ENCODE measurements at places on chromosomes 1 and 21.

- DNase-seq, result no peak
These were observed 16.2 kb downstream of the CD34 start for GRCh38 chr1:207894704-207895103.

- DNase-seq, result no peak
These were observed 2.7 kb upstream of the SSX2IP start for GRCh38 chr1:84693005-84693404.

GRCh38 chr1:55386456-55386855 lies 171.3 kb upstream of the USP24 start:
- DNase-seq, result no peak

DNA sequence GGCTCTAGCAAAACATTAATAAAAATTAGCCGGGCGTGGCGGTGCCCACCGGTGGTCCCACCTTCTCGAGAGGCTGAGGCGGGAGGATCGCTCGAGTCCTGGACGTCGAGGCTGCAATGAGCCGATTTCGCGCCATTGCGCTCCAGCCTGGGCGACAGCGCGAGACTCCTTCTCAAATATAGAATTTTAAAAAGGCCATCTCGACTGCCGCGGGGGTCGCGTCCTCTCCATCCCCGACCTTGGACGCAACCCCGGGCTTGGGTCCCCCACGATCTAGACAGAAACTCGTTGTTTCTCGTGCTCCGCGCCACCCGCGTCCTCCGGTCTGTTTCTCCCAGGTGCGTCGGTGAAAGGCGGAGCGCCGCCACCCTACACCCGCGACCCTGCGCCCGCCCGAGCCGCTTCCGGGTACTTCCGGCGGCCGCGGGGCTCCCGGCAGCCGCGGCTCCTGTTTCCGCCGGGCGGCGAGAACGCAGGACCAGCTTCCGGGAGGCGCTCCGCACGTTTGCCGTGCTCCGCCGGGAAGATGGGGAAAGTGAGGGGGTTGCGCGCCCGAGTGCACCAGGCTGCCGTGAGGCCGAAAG lies at the start of gene SLX9:
TSS of gene SLX9 (plus strand) at position 498 of the 584 bp plus-strand sequence. CDS start at position 527, 29 bp downstream.
- peak; percentile 64 for DNase-seq

DNA sequence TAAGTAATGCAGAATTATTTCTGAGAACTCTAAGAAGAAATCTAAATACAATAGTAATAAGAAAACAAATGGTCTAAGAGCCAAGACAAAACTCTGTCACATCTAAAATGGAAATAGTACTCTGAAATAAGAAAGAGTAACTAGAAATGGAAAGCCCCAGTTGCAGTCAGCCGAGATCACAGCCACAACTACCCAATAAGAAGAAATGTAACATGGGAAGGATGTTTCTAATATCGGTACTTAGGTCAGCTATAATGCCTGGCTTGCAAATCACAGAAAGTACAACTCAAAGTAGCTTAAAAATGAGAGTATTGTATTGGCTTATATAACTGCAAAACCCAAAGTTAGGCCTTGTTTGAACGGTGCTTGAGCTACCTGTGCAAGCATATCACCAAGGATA lies 58.6 kb upstream of the USP25 start:
- no peak for DNase-seq

DNA sequence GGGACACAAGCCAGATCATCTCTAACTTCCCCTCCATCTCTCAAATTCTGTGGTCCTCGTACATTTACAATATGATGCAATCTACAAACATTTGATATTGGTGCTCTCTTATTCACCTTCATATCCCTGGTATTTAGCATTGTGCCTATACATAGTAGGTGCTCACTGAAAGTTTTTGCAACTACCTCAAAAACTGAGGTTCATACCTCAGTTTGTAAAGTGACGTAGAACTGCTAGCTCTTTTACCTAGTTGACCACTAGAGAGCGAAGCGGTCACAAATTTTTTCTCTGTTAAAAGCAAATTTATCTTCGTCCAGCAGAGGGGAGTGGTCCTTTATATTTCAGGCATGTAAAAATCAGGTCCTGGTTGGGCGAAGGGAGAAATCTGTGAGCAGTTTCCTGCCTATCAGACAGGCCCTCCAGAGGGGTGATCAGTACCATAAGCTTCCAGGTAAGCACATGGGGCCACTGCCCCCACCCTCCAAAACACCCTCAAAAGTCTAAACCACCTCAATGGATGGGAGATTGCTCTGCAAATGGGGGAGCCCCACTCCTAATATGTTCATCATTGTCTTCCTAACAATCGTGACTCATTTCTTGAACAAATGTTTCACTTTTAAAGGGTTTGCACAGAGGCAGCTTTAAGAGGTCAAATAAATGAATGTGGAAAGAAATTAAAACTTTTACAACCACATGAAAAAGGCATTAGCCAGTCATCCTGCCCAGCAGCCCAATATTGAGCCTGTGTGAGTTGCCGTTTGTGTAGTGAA lies 10.6 kb upstream of the HLCS start:
- DNase-seq, result no peak

- DNase-seq, result no peak
These were observed 5.5 kb downstream of the LRRC42 start for GRCh38 chr1:53951697-53952096.

- no peak for DNase-seq
These were observed 66.8 kb downstream of the DOP1B start for GRCh38 chr21:36223451-36223850.

DNA sequence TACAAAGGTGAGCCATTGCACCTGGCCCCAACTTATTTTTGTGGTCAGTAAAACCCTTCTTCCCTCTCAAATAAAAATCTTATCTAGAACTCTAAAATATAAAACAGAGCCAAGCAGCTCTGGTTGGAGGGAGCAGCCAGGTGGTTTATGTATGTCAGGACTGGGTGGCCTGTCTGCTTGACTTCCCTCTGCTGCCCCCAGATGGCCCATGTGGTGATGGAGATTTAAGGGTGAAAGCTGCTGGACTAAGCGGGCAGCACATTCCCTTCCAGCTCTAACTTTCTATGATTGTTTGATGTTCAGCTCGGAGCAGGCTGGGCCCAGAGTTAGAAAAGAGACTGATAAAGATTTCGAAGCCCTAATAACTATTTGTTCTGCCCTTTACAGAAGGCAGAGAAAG lies 11.9 kb upstream of the PAQR6 start:
- no peak for DNase-seq

GRCh38 chr1:8189931-8190483 lies 127.9 kb upstream of the SLC45A1 start:
- DNase-seq, result no peak

- DNase-seq, result no peak
These were observed 14.4 kb downstream of the COL16A1 start for GRCh38 chr1:31689379-31689778.

DNA sequence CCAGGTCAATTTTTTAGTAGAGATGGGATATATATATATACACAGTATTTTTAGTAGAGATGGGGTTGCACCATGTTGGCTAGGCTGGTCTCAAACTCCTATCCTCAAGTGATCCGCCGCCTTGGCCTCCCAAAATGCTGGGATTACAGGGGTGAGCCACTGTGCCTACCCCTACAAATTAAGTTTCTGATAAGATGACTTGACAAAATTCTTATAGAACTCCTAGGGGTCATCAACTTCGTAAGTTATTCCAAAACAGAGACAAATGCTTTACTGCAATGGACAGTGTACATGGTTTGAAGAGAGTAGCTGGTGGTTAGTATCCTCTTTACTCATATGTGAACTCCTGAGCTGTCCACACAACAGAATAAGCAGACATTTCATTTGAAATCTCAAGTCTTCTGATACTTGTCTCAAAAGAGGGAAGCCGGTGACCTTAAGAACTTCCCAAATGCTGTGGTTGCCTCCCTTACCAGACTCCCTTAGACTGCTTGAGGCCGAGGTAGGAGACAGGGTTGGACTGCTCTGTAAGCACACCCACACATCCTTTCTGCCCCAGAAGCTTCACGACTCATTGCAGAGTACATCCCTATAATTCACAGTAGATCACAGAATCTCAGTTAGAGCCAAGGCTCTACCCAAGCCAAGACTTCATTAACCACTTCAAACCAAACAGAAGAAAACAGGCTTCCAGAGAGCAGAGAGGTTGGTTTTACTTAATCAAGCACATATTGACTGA lies 244.1 kb upstream of the IRF2BP2 start:
- DNase-seq, result no peak

GRCh38 chr1:116374353-116375147 lies 1.5 kb downstream of the ATP1A1 start:
- DNase-seq, result no peak

- no peak for DNase-seq
These were observed 501.4 kb upstream of the USP24 start for GRCh38 chr1:55716610-55717009.

- DNase-seq, result no peak
These were observed 681.1 kb downstream of the LTN1 start for GRCh38 chr21:28311411-28312190.

DNA sequence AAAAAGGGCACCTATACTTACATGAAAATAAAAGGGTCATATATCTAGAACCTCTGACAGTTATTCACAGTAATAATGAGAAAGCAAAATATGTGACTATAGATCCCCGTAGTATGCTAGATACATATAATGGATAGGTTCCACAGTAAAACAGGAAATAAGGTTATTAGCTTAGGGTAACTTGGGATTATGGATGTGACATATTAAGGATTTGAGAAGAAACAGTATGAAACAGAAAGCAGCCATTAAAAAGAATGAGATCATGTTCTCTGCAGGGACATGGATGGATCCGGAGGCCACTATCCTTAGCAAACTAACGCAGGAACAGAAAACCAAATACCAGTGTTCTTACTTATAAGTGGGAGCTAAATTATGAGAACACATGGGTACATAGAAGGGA lies 1547.3 kb downstream of the BRINP3 start:
- DNase-seq, result no peak

GRCh38 chr21:46191257-46191685 lies 7.0 kb upstream of the SPATC1L start:
- no peak for DNase-seq

GRCh38 chr21:33660406-33660805 lies 18.1 kb downstream of the ITSN1 start:
- DNase-seq, result no peak

GRCh38 chr1:22806584-22806983 lies 95.9 kb downstream of the EPHB2 start:
- no peak for DNase-seq

DNA sequence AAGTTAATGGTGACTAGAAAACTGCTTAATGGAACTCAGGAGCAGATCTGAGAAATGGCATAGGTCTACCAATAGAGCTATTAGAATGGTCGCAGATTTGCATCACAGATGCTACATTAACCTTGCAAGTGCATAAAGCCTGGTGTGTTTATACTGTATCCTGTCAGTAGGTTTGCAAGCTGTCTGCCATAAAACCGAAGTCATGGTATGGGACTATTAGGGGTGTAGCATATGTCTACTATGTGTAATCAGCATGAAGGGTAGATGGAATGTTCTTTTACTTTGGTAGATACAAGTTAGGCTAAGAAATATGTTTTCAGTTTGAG lies 574.2 kb upstream of the ADGRL2 start:
- no peak for DNase-seq

DNA sequence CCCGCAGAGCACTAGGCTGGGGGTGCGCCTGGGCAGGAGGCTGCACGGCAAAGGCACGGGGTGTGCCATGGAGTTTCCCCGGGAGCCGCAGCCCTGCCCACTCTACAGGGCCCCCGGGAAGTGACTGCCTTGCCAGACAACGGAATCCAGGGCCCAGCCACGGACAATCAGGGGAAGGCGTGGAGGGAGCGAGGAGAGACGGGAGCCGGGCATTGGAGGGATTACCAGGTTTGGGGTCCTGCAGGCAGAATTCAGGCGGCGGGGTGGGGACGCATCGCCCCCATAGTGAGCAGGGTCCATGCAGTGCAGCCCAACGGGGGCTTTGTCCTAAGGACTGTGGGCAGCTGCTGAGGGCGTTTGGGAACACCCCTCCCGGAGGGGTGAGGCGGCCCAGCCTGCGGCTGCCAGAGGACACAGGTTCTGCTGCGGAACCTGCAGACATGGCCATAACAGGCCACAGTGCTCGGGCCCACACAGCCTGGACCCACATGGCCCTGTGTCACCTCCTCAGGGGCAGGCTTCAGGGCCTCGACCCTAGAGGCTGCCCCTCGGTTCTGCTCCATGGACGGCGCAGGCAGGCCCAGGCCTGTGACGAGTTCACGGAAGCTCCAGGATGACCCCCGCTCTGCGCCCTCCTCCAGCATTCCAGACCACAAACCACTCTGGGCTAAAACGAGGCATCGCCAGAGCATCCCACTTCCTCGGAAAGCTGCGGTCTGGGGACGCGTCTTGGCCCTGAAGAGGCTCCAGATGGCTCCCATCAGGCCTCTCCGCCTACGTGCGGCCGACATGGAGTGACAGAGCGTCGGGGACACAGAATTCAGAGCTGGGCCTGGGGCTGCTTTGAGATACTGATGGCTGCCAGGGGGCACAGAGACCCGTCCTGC lies 54.5 kb downstream of the COL6A1 start:
- DNase-seq, result no peak

GRCh38 chr21:43287795-43288755 lies 119.3 kb downstream of the CRYAA start:
- no peak for DNase-seq

GRCh38 chr1:68281946-68282615 lies 49.8 kb upstream of the WLS start:
- no peak for DNase-seq

GRCh38 chr1:18020021-18020817 lies 87.4 kb upstream of the IGSF21 start:
- no peak for DNase-seq

DNA sequence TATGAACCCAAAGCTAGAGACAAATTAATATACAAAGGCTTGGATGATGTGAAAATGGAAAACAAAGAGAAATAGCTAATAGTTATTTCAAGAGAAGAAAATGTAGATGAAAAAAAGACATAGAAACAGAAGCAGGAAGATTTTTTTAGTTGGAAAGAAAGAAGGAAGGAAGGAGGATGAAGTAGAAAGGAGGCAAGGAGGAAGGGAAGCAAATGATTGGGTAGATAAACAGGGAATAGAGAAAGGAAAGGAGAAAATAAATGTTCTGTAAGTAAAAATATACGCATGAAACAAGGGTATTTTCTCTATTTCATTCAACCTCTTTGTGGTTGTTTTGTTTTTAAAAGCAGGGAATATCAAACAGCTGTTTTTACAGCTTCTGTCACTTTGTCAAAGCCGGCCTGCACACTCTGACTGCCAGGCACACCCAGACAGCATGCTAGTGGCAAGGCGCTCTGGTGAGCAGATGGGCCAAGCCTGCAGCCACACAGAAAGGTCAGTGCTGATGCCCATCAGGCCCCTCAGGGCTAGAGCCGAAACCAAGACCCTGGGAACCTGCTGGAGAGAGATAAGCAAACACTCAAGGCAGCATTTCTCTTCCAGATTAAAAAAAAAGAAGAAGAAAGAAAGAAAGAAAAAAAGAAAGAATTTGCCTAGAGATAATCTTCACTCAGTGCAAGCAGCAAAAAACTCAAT lies 72.9 kb upstream of the CTTNBP2NL start:
- DNase-seq, result no peak

GRCh38 chr1:90558126-90558525 lies 159.0 kb downstream of the BARHL2 start:
- no peak for DNase-seq

DNA sequence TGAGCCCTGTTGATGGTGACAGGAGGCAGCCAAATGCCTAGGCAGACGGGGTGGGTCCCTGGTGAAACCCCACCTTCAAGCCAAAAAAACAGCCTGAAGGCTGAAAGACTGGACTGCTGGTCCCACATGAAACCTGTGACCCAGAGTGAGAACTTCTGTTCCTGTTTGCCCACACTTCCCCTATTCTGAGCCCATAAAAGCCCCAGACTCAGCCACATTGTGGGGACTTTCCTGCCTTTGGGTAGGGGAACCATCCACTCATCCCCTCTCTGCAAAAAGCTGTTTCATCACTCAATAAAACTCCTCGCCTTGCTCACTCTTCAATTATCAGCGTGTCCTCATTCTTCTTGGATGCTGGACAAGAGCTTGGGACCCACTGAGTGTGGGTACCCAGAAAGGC lies 25.2 kb downstream of the HTR6 start:
- no peak for DNase-seq
